Mononuclear cell (primary cell): ENCODE measurements at places on chromosomes 7 and 10. TPM values are rescaled to one million over a fixed set of nuclear protein-coding genes. Genes with fewer than 3 reads are reported as not detected.

Gene HOGA1
- not detected for total RNA-seq

Gene TMEM236
- under 0.01 TPM for total RNA-seq

Gene EBLN1
- not detected for total RNA-seq

Gene MACC1
- 1.0 TPM for total RNA-seq
